GM23248 (cell line): ENCODE measurements at places on chromosomes 4 and X. TPM values are rescaled to one million over a fixed set of nuclear protein-coding genes. Genes with fewer than 3 reads are reported as not detected.

DNA sequence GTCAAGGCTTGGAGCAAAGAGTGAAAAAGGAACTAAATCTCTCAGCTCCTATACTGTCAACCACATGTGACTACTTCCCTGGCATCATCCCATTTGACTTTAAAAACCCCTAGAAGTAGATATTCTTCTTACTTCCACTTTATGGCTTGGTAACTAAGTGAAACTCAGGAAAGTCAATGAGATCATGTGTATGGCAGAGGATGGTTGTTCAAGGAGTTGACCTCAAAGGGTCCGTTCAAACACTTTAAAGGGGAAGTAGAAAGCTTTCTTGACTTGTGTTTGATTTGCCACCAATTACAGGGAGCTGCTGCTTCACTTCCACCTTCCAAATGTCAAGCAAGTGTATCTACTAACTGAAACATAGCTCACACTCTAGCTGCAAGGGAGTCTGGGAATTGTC lies 187.2 kb downstream of the RAB28 start:
- DNase-seq: no peak

GRCh38 chr4:81883530-81884450 lies 412.1 kb upstream of the RASGEF1B start:
- DNase-seq: no peak

The UGT2B7 gene
- total RNA-seq: not detected in 2 replicates

The CWH43 gene
- not detected in 2 replicates for total RNA-seq

DNA sequence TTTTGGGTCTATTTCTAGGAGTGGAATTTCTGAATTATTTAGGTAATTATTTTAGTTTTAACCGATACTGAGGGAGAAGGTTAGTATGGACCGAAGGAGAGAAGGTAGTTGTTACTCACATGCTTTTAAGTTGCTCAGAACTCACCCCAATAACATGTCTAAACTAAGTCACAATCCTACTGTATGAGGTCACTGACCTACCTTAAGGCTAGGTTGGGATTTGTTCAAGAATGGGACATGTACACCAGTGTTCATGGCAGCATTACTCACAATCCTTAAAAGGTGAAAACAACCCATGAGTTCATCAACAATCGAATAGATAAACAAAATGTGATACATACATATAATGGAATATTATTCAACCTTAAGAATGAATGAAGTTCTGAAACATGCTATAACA lies 90.5 kb downstream of the MSN start:
- no peak for DNase-seq

DNA sequence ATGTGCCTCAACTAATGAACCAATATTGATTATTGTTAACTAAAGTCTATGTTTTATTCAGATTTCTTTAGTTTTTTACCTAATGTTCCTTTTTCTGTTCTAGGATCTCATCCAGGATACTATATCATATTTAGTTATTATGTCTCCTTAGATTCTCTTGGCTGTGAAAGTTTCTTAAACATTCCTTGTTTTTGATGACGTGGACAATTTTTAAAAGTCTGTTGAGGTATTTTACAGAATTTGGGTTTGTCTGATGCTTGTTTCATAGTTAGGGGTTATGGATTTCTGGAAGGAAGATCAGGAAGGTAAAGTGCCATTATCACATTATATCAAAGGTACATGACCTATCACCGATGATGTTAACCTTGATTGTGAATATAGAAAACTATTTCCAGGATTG lies 18.2 kb upstream of the MCTS1 start:
- DNase-seq: no peak

The NAP1L3 gene
- 11.0 and 13.0 TPM in 2 replicates for total RNA-seq

GRCh38 chrX:136880003-136880451 lies 498 bp downstream of the RBMX start:
- peak; percentile 54 for DNase-seq

DNA sequence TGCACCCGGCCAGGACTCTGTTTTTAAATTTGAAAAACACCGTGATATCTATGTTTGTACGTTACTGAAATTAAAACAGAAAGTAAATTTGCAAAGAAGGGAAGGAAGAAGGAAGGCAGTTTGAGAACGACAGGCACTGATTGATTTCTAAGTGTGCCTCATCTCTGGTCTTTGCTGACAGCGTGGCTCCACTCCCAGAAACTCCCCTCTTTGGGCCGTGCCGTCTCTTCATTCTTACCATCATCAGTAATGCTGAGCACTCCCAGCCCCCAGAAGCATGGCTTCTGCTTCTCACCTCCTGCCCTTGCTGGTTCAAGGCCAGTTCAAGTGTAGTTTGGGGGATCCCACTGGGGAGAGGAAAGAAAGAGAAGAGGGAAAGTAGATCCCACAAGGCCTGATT lies 85.3 kb downstream of the TENM3 start:
- no peak for DNase-seq

DNA sequence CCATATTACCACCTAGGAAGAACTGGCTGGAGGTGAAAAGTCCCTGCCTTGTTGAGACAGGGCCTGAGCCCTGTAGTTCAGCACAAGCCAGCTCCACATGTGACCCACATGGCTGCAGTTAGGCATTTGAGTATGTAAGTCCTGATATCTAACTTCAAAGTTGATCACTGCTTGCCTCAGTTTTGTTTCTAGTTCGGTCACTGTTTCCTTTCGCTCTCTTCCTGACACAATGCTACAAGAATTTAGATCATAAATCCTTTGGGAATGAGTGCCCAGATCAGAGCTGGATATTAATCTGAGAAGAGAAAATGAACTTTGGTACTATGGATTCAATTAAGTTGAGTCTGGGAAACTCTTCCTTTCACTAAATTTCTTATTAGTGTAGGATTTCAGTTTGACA lies 48.4 kb downstream of the AKAP4 start:
- DNase-seq: no peak

The IL13RA2 gene
- total RNA-seq: 9.4 and 11.5 TPM in 2 replicates

DNA sequence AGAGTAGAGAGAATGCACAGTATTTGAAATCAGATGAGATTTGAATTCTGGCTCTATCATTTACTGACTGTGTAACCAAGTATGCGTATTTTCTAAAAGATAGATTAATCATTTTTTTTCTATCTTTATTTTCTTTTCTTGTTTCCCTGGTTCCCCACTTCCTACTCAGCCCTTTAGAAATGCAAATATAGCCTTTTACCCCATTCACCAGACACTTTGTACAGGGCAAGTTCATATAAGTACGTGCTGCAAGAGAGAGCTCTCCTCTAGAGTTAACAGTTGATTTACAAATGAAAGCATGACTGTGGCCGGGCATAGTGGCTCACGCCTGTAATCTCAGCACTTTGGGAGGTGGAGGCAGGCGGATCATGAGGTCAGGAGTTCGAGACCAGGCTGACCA lies 17.8 kb upstream of the TDO2 start:
- no peak for DNase-seq

GRCh38 chr4:148059617-148060180 lies 327.8 kb downstream of the ARHGAP10 start:
- no peak for DNase-seq

DNA sequence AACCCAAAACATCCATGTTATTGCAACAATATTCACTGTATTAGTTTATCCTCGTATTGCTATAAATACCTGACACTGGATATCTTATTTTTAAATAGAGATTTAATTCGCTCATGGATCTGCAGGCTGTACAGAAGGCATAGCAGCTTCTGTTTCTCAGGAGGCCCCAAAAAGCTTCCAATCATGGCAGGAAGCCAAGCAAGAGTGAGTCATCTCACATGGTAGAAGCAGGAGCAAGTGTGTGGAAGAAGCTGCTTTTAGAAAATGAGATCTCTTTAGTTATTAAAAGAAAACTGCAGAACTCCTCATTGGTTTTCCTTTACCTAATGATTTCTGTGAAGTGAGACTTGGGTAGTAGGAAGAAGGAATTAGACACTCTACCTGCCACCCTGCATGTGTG lies 16.4 kb downstream of the ZNF732 start:
- no peak for DNase-seq

DNA sequence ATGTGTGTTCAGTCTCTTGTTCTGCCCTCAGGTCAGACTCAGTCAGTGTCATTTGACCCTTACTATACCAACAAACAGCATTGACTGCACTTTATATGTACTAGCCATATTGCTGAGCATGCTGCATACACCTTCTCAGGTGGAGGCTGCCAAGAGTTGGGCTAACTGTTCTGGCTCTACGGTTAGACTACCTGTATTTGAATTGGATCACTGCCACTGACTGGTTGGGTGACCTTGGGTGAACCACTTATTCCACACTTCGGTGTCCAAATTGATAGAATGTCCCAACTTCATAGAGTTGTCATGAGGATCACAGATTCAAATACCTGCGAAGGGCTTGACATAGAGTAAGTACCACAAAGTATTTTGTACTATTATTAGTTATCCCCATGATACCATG lies 91.2 kb upstream of the GPR50 start:
- no peak for DNase-seq

The PDGFC gene
- total RNA-seq: 64.4 and 84.0 TPM in 2 replicates

The SLC16A2 gene
- 53.0 and 55.3 TPM in 2 replicates for total RNA-seq

DNA sequence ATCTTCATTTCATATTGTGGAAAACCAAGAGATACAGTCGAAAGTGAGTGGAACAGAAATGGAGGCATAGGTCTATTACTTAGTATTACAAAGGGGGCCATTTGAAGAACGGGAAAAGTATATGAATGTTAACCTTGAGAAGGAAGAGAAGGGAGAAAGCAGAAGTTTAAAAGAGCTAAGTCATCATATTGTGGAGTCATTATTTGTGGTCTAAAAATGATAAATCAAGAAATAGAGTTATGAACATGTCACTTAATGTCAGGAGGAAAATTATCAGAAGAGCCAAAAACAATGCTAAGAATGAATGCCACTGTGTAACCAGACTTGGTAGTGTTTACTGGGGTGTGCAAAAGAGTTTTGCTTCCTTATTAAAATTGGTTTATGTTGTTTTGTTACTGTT lies 589.5 kb upstream of the LCORL start:
- DNase-seq: no peak

DNA sequence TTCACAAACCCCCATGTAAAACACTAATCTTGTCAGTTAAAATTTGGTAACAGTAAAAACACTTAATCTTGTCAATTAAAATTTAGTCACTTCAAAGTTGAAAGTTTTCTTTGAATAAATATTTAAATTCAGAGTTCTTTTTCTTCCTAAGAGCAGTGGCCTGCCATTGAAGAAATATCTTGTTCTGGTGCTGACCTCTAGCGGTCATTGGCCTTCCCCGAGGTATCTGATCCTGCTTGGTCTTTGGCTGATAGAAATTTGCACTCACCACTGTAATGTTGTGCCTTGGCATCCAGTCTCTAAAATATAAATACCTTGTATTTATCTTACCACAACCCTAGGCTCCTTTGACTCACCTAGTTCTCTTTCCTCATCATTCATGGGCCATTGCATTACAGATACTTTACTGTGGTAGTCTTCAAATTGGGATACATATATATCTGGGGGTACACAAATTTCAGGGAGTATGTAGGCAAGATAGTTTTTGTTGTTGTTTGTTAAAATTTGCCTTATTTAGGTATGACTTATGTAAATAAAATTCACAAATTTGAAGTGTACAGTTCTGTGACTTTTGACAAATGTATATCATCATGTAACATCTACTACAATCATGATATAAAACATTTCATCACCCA lies 6.7 kb upstream of the ART3 start:
- DNase-seq: peak; percentile 82

DNA sequence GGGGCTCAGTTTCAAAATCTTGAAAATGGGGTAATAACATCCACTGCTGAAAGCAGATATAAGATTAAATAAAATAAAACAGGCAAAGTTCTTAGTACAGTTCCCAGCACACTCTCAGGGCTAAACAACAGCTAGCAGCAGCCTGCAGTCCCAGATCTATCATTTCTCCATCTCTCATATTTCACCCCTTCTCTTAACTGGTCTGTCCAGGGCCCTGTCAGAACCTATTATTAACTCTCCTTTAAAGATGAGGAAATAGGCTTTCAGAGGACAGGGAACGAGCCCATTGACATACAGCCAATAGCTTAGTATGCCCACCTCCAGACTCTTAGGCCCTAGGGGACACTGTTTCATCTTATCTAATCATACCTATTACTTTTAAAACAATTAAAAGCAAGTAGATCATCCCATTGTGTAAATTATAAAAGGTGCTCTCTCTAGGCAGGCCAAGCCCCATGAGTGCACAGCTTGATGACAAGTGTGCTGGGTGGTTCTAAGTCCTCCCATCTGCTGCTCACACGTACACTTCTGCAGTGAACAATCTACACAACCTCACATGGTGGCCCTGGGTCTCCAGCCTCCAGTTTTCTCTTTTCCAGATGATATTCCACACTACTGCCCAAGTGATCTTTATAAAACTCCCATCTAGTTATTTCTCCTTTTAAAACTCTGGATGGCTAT lies 119.0 kb downstream of the APBB2 start:
- DNase-seq: no peak

GRCh38 chr4:150982557-150983233 lies 32.4 kb downstream of the LRBA start:
- DNase-seq: peak; percentile 8

GRCh38 chrX:9899640-9900111 lies 67.5 kb upstream of the CLDN34 start:
- DNase-seq: peak; percentile 74

- DNase-seq: no peak
These were observed 83.9 kb upstream of the PACRGL start for GRCh38 chr4:20616313-20616712.

DNA sequence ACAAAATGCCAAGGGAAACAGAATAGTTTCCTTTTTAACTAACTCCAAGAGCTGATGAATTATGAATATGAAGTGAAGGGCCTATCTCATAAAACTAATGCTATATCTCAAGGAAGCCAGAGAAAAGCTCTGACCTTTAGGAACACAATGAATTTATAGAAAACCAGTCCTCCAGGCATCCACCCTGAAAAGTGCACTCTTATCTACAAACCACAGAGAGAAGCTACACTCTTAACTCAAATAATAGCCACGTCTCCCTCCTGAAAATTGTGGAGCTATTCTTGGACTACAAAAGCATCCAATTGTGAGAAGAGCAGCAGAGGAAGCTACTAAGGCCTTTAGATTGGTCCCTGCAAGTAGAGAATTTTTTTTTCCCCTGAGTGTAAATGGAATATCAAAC lies 253.9 kb downstream of the IL15 start:
- no peak for DNase-seq

DNA sequence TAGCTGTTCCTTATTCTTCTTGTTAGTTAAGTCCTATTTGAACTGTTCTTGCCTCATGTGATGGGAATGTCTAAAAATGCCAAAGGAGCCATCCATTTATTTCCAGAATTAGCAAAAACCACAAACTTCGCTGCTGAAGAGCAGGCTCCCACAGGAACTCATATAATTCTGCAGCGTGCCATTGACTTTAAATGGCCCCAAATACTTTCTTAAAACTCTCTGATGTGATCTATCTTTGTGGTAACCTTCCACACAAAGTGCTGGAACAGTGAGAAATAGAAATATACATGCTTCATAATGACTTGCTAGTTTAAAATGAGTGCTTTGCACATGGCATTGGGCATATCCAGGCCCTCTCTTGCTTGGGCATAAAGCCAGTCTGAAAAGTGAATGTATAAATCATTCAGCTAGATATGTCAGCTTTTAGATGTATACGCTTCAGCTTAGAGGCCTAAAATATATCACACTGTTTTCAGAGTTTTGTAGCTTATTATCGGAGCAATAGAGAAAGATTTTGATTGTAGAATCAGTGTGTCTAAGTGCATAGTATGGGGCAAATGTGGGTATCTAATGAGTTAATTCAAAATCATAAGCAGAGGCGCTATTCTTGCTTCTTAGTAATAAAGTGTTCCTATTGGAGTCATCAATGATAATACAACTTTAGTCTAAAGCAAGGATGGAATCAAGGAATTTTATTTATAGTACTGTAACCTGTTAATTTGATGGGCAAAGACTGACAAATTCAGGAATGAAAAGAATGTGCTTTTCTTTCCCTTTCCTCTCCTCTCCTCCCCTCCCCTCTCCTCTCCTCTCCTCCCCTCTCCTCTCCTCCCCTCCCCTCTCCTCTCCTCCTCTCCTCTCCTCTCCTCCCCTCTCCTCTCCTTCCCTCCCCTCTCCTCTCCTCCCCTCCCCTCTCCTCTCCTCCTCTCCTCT lies 392.2 kb upstream of the ZFP42 start:
- peak; percentile 75 for DNase-seq

The TRIM2 gene
- total RNA-seq: 26.4 and 32.4 TPM in 2 replicates
